Fibroblast of mammary gland (primary cell): ENCODE measurements at places on chromosomes 16 and 17.

DNA sequence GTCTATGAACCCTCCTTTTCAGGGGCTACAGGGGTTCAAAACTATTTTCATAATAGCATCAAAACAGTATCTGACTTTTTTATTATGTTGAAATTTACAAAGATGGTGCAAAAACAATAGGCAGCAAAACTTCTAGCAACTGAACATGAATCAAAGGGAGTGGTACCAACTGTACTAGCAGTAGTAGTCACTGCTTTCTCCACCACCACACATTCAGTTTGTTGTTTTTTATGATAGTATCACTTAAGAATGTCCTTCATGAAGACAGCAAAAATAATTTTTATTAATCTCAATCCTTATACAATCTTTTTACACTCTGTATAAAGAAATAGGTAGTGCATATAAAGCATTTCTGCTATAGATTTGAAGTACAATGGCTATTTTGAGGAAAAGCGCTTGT lies 47.6 kb downstream of the MED13 start:
- DNase-seq = peak; percentile 56

DNA sequence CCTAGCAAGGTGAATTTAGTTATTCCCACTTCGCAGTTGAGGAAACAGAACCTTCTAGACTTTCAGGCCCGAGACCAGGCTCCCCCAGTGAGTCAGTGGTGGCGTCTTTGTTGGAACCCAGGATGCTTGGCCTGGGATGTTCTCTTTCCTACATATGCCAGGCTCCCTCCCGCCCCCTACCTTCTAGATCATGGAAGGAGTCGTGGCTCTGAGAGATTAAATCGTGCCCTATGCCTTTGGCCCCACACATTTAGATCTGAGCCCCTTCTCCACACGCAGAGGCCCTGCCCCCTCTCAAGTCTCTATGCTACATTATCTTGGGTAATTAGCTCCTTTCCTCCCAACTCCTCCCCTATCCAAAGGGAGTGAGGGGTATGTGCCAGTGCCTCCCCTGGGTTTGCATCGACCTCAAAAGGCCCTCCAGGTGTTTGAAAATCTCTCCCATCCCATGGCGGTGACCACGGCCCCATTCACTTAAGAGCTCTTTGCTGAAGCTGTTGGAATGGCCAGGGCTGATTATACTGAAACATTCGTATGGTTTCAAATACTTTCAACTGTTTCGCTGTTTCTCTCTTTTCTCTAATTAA lies 3.0 kb downstream of the NGFR start:
- DNase-seq = no peak

DNA sequence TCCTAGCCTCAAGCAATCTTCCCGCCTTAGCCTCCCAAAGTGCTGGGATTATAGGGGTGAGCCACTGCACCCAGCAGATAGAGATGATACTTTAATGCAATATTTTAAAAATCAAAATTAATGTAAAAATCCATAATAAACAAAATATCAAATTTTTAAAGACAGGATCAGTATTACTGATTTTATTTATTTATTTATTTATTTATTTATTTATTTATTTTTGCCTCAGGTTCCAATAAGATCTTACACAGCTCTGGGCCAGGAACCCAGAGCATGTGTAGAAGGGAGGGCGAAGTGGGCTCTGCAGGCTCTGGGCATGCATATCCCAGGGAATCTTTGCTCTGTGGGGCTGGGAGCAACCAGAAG lies 41.6 kb downstream of the FZD2 start:
- no peak for DNase-seq

DNA sequence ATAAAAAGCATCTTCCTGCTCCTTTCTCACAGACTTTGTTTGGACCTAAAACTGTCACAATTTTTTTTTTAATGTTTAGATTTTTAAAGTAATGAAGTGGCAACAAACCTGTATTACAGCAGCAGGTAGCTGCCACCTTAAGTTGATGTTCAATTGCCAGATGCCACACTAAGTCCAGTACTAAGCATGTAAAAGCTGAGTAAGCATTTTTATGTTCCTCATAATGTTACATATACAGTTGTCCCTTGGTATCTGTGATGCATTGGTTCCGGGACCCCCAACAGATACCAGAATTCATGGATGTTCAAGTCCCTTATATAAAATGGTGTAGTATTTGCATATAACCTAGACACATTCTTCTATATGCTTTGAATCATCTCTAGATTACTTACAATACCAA lies 45.1 kb downstream of the TNRC6A start:
- DNase-seq = no peak

DNA sequence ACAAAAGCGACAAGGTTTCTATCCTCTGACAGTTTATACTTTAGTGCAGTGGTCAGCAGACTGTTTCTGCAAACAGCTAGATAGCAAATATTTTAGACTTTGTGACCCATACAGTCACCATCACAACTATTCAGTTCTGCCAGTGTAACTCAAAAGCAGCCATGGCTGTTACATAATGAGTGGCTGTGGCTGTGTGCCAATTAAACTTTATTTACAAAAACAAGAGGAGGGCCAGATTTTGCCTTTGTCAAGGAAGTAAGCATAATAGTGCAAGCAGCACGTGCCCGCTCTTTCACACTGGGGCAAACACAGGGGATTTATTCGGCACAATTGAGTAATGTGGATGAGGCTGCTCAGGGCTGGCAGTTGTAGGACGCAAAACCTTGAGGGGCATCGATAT lies 551.5 kb downstream of the MAF start:
- DNase-seq = no peak

DNA sequence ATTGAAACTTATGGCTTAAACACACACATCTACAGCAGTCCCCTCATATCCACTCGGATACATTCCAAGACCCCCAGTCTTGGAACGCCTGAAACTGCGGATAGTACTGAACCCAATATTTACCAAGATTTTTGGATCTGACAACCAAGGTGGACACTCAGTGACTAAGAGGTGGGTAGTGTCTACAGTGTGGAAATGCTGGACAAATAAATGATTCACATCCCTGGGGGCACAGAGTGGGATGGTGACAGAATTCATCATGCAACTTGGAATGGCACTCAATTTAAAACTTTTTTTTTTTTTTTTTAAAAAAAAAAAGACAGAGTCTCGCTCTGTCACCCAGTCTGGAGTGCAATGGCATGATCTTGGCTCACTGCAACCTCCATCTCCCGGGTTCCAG lies 54.2 kb upstream of the TRAP1 start:
- no peak for DNase-seq

DNA sequence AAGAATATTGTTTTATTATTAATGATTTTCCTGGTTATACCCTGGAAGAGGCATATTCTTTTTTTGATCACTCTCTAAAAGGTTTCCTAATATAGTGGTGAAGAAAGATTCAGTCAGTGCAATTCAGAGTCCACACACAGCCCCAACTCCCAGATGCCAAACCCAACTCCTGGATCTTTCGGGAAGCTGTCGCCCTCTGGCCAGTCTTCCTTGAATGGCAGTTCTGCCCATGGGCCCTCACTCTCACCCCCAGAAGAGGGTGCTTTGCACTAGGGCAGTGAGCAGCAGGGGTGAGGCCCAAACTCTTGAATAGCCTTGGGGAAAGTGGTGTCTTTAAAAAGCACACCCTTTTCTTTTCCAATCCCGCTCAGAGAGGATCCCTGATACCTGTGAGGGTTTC lies 11.0 kb downstream of the KRT32 start:
- peak; percentile 22 for DNase-seq

GRCh38 chr17:29586676-29587469 lies 2.6 kb downstream of the GIT1 start:
- no peak for DNase-seq

DNA sequence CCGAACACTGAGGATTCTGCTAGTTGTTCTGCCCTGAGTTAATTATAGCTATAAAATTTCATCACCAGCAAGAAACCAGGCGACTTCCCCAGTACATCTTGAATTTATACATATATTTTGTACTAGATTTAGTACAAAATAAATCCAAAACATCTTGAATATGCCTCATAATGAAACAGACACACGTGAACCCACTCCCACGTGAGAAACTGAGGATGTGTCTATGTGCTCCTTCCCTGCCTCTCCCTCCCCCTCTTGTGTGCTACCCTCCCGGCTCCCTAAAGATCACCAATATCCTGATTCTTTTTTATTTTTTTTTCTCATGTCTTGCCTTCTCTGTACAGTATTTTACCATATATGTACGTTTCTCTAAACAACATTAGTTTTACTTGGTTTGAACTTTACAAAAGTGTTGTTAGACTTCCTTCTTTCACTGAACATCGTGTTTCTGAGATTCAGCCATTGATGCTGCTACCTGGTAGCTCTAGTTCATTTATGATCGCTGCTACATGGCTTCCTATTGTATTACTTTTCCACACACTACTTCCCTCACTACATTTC lies 1.1 kb upstream of the LCMT1 start:
- no peak for DNase-seq

GRCh38 chr16:63617047-63617989 lies 1504.5 kb downstream of the CDH11 start:
- no peak for DNase-seq

DNA sequence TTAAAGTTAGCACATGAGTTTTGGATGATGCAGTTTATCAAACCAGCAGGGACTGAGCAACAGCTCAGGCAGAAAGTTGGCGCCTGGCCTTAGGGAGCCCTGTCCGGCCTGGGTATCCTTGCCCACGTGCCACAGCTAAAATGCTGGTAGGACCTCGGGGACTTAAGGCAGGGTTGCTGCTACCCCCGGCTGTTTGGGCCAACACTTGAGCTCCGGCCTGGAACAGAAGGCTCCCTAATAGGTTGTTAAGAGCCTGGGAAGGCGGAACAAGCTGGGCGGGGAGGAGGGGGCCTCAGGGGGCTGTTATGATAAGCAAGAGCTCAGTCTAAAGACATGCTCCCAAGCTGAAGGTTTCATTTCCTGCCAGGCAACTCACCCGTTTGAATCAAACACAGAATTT lies 39.7 kb downstream of the CUEDC1 start:
- DNase-seq = no peak

GRCh38 chr16:21646091-21646490 lies 6.3 kb downstream of the IGSF6 start:
- peak; percentile 30 for DNase-seq

DNA sequence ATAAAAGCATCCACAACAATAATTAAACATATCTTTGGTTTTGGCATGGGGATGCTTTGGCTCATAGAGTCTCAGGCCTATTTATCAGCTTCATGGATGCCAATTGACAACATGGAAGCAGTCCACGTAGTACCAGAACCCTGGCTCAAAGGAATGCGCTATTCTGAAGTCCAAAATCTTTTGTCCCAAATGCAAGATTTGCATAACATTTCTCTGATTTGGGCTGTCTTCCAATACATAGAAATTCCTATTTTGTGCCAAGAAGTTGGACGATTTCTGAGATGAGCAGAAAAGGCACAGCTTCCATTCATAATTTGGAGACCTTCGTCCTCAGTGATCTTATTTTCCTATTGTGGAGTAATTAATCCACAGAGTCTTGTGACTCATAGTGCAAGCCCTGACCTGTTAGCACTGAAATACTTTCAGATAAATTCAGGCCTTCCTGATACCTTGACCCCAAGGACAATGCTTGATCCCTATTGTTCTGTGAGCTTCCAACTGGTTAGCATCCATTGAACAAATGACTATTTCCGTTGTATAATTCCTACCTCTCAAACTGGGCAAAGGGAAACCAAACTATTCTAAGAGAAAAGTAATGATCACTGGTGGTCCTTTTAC lies 78.4 kb upstream of the CDH11 start:
- DNase-seq = no peak

GRCh38 chr17:49715717-49716279 lies 8.0 kb upstream of the SLC35B1 start:
- no peak for DNase-seq

GRCh38 chr16:50270510-50271147 lies 4.3 kb downstream of the ADCY7 start:
- DNase-seq = no peak

DNA sequence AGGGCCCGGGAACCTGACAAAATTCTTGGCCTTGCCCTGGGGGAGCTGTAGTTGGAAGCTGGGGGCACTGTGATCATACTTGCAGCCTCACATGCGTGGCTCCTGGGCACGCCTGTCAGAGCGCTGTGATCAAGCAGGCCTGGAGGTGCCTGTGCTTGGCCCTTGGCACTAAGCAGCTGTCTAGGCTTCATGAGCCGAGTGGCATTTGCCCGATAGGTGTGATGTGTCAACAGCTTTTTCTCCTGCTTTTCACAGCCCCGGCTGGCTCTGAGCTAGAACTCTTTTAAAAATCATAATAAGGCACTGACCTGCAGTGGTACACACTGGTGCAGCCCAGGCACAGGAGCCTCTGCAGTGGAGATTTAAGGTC lies 113.8 kb downstream of the SOCS1 start:
- no peak for DNase-seq

DNA sequence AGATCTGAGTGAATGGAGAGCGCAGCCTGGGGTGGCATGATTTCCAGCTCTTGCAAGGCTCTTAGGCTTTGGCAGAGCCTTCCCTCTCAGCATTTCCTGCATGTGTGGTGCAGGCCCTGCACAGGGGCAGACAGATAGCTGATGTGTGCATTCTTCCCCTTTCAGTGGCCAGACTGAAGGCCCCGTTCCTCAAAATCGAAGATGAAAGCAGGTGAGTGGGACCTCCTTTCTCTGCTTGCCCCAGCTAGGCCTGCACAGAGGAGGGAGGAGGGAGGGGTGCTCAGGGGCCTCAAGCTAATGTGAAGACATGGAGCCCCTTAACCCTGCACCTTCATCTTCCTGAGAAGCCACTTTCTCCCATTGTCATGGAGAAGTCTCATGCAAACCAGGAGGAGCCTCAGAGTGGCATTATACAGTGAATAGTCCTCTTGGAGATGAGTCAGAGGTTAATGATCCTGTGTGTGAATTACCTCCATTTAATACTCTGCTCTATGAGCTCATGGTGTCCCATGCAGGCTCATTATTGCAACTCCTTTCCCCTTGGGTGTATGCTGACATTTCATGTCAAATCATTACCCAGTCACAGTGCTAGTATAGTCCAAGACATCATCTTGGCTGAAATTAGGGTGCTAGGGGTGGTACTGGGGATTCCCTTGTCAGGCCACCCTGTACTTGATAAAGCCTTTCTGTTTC lies 20.4 kb upstream of the ADAM11 start:
- peak; percentile 40 for DNase-seq

DNA sequence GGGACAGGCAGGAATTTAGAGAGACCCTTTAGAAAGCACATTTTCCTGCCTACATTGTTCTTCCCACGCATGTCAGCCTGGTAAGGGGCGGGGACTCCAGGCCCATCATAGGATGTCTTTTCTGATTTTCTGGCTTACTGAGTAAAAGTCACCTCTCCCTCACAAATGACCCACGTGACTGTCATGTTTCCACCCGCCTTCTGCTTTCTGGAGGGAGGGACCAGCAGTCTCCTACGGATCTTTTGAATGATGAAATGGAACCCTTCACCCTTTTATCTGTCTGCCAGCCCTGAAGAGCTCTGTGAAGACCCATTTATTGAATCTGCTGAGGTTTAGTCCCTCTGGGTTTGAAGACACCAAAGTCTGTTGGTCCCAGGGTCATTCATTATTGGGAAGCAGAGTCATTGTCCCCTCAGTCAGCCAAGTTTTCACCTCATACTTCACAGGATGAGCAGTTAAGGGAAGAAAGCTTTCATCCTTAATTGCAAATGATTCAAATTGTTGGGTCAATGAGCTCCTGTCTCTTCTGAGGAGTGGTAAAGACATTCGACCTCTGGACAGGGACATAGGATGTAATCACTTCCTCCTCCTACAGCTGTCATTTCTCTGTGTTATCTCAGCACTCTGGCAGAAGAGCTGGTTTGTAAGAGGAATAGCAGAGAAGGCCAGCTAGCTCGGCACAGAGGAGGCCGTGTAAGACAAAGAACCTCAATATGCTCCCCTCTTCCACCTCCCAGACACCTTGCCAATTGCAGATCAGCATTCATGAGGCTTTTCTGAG lies 446.1 kb downstream of the HS3ST3B1 start:
- DNase-seq = peak; percentile 29

GRCh38 chr17:10474536-10474935 lies 5.2 kb upstream of the MYH4 start:
- DNase-seq = peak; percentile 58

GRCh38 chr16:24776501-24777220 lies 47.2 kb downstream of the TNRC6A start:
- peak; percentile 97 for DNase-seq
